ENCODE measurements at places on chromosomes 12 and 14.

- no peak for DNase-seq
Observed at GRCh38 chr12:1611803-1612572, 17.0 kb upstream of the WNT5B start.

- DNase-seq: no peak
Observed at GRCh38 chr12:65845751-65846537, 21.7 kb downstream of the HMGA2 start.

DNA sequence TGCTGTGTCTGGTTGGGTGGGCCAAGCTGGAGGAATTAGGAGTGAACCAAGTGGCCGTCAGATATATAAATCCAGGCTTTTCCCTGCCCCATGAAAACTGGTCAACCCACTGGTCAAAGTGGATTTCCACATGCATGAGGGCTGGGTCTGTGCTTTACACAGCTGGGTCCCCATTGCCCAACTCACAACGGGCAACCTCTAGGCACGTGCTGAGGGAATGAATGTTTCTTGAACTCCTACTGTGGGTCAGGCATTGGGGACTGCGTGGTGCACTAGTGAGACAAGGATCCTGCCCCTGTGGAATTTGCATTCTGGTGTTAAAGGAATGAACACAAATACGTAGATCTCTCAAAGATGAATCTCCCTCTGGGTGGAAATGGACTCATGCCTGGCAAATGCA, 7.5 kb upstream of the AACS start:
- no peak for DNase-seq

DNA sequence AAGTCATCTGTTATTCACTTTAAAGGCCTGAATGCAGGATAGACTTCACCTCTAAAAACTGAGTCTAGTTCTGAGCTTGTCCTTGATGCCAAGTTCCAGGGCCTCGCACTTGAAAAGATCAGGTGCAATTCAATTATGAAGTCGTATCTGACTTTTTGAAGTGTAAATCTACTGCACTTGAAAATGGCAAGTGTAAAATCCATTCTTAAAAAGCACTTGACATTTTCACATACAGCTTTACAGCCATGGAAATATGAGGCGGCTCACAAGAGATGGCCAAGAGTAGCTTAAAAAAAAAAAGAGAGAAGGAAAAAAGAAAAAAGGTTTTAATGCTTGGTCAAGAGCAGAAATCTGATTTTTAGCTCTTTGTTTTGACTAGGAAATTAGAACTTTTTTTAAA, 172.5 kb downstream of the GXYLT1 start:
- no peak for DNase-seq

GRCh38 chr12:4080213-4080612, 193.3 kb upstream of the CCND2 start:
- no peak for DNase-seq

DNA sequence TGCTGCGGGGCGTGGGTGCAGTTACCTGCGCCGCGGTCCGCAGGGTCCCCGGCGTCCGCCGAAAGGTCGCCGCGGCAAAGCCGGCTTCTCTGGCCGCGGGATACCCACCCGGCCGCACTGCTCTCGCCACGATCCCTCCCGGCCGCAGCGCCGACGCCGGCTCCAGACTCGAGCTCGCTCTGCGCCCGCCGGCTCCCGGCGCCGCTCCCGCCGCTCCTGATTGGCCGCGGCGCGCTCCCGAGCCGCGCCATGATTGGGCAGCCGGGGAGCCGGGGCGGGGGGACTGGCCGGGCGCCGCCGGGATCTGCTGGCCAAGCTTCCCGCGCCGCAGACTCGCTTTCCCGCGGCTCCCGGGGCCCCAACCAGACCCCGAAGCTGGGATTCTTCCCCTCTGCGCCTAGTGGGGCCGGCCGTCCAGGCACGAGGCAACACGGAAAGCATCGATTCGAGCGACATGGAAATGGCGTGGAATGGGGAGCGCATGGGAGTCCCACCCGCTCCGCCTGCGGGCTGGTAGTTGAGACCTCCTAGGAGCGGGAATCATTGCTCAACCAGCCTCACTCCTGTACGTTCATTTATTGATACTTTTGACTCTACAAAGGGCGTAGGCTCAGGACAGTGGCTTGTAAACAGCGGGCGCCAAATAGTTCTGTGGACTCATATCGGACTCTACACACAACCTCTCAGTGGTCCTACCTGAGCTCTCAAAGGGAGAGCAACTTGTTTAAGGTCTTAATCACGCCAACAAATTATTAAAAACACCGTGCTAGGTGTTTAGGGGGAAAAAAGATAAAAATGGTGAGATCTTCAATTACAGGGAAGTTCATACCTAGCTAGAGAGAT, 36.4 kb upstream of the STON2 start:
- peak; percentile 26 for DNase-seq

- no peak for DNase-seq
Observed at GRCh38 chr14:86652526-86652925, 1122.6 kb downstream of the FLRT2 start.

- no peak for DNase-seq
Observed at GRCh38 chr12:108182096-108182495, 53.0 kb downstream of the WSCD2 start.

DNA sequence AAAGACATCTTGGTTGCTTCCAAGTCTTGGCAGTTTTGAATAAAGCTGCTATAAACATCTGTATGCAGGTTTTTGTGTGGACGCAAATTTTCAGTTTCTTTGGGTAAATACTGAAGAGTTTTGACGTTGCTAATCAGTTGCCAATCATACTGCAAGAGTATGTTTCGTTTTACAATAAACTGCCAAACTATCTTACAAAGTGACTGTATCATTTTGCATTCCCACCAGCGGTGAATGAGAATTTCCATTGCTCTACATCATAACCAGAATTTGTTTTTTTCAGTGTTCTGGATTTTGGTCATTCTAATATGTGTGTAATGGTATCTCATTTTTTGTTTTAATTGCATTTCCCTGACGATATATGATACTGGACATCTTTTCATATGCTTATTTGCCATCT, 190.8 kb upstream of the PARP11 start:
- DNase-seq: no peak

DNA sequence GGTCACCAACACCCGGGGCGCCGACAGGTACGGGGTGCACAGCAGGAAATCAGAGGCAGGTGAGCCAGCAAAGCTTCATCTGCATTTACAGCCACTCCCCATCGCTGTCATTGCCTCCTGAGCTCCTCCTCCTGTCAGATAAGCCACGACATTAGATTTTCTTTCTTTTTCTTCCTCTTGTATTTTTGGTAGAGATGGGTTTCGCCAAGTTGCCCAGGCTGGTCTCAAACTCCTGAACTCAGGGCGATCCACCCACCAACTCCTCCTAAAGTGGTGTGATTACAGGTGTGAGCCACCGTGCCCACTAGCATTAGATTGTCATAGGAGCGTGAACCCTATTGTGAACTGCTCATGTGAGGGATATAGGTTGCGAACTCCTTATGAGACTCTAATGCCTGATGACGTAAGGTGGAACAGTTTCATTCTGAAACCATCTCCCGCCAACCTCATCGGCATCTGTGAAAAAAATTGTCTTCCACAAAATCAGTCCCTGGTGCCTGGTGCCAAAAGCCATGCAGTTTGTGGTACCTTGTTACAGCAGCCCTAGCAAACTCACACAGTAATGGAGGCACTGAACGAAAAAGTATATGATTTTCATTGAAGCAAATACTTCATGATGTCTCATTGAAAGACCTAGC, 1.5 kb downstream of the STYK1 start:
- no peak for DNase-seq

DNA sequence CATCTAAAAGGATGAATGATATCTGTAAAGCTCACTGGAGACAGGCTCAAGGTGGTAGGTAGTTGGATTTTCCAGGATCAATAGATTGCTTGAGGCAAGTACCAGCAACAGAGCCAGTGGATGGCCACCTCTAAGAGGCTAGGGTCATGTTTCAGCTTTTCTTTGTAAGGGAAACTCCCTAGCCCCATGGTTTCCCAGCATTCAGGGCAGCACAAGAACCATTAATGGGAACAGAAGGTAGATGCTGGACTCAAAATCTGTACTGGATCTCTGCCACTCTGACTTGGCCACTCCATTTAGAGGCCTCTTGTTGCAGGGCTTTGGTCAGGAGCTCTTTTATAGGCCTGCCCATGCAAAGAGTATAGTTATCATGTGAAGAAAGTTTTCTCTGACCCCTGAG, 76.1 kb upstream of the DYRK2 start:
- no peak for DNase-seq

GRCh38 chr12:24415934-24416333, 466.5 kb upstream of the SOX5 start:
- DNase-seq: no peak

- DNase-seq: no peak
Observed at GRCh38 chr12:102740141-102740955, 176.7 kb downstream of the PAH start.

DNA sequence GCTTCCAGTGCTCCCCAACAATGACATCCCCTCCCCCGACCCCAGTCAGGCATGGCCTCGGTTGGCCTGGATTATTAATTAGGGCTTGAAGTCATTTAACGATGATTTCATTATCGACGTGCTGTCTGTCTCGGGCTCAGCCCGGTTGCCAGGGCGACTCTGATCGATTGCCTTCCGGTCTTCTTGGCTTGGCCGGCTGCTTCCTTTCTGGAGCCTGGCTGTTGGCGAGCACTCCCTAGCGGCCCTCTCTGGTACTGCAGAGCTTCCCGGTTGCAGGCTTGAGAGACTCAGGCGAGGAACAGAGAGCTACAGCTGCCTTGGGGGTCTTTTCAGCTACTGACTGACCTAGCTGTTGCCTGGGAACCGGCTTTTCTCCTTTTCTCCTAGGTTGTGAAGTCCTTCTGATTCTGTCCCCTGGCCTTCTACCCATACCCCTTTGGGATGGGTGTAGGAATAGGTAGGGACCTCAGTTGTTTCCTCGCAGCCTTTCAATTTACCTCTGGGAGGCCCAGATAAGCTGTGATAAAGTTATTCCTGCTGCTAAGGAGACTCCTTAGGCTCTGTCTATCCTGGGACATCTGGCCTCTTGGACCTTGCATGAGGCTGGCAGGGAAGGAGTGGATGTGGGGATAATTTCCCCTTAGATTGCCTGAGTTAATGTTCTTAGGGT, 5.5 kb upstream of the CISTR start:
- peak; percentile 70 for DNase-seq

DNA sequence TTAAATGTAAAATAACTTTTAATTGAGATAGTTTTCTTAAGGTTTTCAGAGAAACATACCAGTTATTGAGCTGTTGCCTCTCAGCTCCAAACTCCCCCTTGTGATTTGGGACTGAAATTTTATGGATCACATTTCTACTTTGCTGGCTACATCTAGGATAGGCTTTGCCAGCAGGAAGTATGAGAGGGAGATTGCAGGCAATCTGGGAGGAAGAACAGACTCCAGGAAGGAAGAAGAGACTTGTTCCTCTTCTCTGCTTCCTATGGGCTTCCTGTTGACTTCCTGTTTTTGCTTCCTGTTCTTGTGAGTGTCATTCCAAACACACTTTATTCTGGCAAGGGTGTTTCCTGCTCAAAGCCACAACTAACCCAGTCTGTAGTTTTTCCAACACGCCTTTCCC, 312.9 kb downstream of the ITPR2 start:
- no peak for DNase-seq

- DNase-seq: no peak
Observed at GRCh38 chr12:108591267-108591980, 6.5 kb downstream of the TMEM119 start.

- no peak for DNase-seq
Observed at GRCh38 chr14:38255408-38255672, 553 bp downstream of the CLEC14A start.

GRCh38 chr12:65593239-65593701, 231.0 kb upstream of the HMGA2 start:
- DNase-seq: no peak

- no peak for DNase-seq
Observed at GRCh38 chr12:26095186-26095585, 29.7 kb downstream of the BHLHE41 start.

DNA sequence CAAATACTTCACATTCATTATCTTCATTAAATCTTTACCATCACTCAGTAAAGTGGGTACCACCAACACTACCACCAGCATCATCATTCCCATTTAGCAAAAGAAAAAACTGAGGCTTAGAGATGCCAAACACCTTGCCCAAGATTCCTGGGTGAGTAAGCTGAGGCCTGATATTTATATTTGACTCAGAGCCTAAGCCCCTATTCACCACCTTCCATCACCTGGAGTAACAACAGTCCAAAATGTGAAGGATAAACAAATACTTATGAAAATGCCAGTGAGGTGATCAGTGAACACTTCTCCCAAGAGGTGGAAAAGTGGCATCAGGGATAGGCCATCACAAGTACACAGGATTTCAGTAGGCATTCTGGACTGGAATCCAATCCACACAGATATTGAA, 3.7 kb downstream of the SLC38A1 start:
- no peak for DNase-seq

GRCh38 chr12:90690120-90690519, 264.9 kb downstream of the CCER1 start:
- DNase-seq: no peak

DNA sequence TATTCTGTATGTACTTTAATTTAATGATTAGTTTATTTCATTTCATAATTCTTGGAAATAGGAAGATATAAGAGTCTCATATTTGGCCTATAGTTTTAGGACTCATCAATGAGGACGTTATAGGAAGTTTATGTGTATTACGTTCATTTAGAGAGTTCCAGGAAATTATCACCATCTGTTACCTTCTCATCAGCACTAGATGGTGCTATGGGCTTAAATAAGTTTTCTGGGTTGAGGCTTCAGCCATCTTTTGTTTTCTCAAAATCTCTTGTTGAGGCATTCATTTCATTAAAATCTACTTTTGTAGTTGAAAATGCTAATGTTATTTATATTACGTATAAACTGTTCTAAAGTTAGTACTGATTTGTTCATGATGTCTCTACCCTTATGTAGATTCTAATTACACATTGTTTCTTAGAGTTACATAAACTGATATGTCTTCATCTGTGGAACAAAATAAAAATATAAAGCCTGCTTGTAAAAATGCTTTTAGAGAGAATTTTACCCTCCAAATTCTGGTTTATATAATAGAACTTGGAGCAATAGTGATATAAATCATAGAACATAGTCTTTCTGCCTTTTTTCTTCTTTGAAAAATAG, 89.2 kb downstream of the CFAP54 start:
- DNase-seq: no peak

GRCh38 chr14:92456215-92457015, 57.2 kb upstream of the RIN3 start:
- DNase-seq: no peak
